NCI-H69 (cell line): ENCODE measurements at places on chromosomes 16 and 17.

DNA sequence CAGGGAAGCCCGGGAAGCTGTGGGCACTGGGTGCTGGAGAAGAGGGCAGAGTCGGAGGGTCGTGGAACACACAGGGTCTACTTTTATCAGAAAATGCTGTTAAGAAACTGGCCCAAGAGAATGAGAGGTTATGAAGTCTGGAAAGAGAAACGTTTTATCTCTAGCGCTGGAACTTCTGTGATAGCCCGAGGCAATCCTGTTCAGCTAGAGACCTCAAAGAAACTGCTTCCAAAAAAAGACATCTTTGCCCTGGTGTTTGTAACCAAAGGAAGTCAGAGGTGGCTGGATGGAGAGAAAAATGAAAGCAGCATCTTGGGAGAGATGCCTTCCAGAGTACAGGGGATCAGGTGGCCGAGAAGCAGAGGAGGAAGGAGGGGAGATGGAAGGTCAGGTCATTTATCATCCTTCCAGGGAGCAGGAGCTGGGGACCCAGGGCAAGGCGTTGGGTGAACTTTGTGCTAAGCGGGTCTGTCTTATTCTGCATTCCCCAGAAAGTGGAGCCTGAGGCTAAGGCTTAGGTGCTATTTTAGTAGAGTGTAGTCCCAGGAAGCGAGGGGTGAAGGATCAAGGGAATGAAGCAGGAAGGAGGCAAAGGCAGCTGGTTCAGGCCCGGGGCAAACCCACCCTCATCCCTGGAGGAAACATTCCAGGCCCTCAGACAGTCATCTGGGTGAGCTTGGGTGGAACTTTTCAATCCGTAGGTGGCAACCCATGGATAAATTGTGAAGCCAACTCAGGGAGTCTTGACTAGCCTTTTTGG lies 66.5 kb downstream of the MGAT5B start:
- no peak for DNase-seq

GRCh38 chr16:89958068-89958467 lies 9.5 kb downstream of the DEF8 start:
- DNase-seq: no peak

- no peak for DNase-seq
Measured at GRCh38 chr17:13569398-13570123, 32.2 kb downstream of the HS3ST3A1 start.

GRCh38 chr17:79715098-79715942 lies 15.4 kb upstream of the ENPP7 start:
- DNase-seq: no peak

DNA sequence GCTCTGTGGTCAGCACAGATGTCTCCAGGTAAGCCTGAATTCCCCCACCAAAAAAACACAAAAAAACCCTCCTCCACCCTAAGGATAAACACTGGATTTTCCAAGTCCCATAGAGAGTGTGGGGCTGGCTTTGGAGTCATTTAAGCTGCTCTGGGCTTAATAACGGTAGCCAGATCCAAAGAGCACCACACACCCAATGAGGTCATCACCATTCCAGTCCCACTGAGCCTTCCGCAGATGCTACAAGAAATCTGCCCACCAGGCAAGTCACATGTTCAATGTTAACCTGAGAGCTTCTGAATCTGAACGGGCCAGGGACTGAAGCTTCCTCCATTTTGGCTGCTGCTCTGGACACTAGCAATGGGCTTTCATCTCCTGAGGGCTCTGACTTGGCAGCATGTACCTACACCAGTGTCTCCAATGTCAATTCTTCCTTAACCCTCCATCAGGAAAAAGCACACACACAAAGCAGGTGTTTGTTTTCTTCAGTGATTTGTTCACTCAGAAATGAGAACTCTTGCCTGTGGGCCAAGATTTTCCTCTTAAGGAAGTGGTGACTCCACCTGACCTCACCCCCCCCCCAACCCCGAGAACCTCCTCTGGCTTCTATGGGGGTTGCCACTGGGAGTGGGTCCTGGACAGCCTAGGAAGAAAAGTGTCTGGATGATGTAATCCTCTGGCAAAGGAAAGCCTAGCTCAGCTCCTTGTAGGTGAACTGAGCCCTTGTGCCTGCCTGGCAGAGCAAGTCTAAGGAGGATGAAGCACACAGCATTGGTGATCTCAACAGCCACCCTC lies 220.1 kb downstream of the FOXL1 start:
- no peak for DNase-seq

- no peak for DNase-seq
Measured at GRCh38 chr16:84535408-84535807, 30.9 kb upstream of the MEAK7 start.

GRCh38 chr17:58764373-58764772 lies 8.7 kb downstream of the PPM1E start:
- no peak for DNase-seq

DNA sequence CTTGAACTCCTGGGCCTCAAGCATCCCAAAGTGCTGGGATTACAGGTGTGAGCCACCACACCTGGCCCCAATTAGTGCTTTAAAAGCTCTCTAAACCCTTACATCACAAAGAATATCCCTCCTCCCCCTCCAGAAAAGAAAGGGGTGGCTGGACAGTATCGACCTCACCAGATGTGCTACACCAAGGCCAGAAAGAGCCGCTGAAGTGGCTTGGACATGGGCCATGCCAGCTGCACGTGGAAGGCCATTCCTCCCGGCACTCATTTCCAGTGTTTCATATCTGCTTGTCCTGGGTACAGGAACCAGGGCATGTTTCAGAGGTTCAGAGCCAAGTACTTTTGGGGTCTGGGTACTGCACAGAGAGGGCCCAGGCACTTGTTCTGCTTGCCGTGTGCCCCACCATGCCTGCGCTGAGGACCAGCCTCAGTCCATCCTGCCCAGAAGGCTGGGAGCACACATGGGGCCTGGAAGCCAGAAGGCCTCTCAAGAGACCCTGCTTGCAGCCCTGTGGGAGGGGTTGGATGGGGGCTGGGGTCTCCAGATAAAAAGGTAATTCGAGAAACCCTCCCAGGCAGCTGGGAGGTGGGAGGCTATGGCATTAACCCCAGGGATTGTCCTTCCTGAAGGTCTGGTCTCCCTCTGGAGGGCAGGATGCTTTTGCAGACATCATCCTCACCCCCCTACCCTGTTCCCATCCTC lies 3.5 kb upstream of the SRRM2 start:
- peak; percentile 31 for DNase-seq

DNA sequence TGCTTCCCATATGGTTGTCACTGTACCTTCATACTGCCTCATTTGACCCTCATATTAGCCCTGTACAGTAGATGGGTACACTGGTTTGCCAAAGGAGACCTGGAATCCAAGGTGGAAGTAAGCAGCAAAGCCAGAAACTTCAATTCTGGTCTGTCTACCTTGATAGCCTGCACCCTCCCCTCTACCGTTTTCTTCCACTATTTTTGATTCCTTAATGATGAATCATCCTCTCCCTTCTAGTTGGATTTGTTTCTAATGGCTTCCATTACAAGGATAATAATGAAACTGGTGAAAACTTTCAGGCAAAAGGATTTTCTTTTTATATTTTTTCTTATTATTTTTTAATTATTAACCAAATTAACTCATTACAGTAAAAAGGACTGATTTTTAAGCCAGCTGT lies 17.3 kb downstream of the TAC4 start:
- DNase-seq: no peak

DNA sequence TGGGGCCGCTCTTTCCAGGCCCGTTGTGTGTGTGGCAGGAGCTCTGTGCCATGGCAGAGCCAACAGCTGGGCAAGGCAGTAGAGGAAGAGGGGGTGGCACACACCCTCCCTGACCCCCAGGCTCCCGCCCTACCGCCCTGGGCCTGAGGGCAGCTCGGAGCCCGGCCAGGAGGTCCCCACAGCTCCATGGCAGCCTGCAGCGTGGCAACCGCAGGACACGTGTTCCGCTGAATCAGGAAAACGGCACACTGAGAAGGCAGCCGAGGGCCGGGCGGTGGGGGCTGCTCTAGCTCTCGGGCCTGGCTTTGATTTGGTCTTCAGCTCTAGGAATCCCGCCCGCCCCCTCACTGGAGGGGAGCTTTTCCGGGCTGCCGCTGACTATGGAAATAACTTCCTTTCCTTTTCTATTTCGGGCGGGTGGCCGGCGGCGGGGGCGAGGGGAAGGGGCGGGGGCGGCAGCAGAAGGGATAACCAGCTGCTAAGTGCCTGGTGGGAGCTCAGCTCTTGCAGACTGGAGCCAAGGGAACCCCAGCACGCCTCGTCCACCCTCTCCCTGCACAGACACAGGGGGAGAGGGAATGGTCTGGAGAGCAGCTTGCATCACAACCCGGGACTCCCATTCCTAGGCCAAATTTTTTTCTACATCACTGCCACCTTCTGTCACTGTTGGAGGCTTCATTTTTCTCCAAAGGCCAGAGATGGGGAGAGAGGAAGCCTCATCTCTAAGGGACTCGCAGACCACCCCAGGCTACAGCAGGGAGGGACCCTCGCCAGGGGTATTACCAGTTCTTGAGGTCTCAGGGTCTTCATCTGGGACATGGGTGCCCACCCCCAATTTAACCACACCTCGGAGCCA lies 24.8 kb upstream of the MRPS23 start:
- DNase-seq: peak; percentile 47

- peak; percentile 86 for DNase-seq
Measured at GRCh38 chr17:82051776-82052637, at the start of the genes GPS1 and RFNG. Gene GPS1 (plus strand): TSS chr17:82051898. CDS start chr17:82051932, 34 bp downstream. Gene RFNG (minus strand): TSS chr17:82051811. CDS start chr17:82051766, 45 bp downstream.

DNA sequence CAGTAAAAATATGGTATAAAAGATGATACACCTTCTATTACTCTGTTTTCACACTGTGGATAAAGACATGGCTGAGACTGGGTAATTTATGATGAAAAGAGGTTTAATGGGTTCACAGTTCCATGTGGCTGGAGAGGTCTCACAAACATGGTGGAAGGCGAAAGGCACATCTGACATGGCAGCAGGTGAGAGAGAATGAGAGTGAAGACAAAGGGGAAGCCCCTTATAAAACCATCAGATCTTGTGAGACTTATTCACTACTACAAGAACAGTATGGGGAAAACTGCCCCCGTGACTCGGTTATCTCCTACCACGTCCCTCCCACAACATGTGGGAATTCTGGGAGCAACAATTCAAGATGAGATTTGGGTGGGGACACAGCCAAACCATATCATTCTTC lies 45.6 kb downstream of the TBC1D26 start:
- DNase-seq: no peak

GRCh38 chr16:89697161-89697615 lies 4.3 kb downstream of the SPATA2L start:
- DNase-seq: peak; percentile 86

- no peak for DNase-seq
Measured at GRCh38 chr16:79843631-79844043, 243.1 kb upstream of the MAF start.

DNA sequence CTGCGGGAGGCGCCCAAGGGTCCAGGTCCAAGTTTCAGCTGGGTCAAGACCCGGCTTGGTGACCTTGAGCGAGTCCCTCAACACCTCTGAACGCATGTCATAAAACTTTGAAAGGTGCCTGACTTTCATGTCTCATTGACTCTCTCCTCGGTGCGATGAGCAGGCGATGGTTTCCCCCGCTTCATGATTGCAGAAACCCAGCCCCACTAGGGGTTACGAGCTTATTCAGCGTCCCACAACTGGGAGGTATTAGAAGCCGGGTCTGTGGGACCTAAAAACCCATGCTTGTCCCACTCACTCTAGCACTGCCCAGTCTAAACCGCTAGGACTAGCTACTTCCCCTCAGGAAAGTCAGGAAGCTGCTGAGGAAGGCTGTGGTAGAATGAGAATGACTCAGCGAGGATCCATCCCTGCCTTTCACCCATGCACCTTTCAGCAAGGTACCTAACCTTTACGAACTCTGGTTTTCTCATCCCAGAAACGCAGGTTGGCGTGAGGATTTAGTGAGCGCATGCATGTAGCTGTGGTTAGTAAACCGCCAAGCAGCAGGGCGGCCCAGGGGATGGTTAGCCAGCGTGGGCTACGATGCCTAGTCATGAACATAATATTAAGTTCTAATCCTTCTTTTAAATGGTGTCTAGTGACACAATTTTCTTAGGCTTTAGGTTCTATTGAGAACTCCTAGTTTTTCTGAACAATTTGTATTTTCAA lies 26.2 kb upstream of the RFFL start:
- peak; percentile 55 for DNase-seq

- DNase-seq: no peak
Measured at GRCh38 chr16:59729613-59730012, 995.5 kb upstream of the GOT2 start.

- no peak for DNase-seq
Measured at GRCh38 chr17:38451030-38451839, 23.0 kb downstream of the ARHGAP23 start.

DNA sequence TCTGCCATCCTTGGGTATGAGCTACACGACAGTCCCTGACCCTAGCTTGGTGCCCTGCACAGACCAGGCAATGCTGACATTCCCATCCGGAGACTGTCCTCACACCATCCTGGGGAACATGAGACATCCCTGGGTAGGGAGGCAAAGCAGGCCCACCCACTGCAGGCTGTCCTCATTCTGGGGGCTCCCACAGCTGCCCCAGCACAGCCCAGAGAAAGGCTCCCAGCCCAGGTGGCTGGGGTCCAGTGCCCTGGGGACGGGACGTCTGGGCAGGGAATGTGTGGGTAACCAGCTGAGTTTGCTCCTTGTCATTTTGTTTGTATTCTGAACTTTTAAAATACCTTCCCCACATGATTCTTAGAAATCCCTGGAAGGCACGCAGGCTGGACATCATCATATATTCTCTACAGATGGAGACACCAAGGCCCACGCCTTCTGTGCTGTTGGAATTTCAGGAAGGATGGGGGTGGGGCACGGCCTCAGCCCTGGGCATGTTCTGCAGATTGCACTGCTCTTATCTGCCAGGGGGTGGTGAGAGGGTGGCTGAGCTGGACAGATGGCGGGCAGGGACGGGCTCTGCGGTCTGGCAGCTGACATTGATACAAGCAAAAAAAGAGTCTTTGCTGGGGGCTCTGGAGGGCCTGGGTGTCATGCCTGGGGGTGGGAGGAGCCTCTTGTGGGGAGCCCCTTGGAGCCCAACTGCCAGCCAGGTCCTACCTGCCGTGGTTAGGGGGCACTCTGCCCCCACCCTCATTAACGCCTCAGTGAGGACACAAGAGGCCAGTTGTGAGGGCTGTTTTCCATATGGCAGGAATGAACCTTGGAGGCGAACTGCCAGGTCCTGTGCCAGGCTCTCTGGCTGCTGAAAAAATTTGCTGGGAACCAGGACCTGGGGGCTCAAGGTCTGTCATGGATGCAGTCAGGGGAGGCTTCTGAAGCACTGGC lies 28.4 kb downstream of the LRRC75A start:
- DNase-seq: peak; percentile 60

- DNase-seq: peak; percentile 41
Measured at GRCh38 chr16:29809031-29809747, 2.8 kb upstream of the PRRT2 start.

- DNase-seq: no peak
Measured at GRCh38 chr17:60422162-60422665, at the start of gene CHCT1. Gene CHCT1 (plus strand): TSS chr17:60422489. CDS start chr17:60422593, 104 bp downstream.

GRCh38 chr16:24493821-24494220 lies 45.5 kb upstream of the RBBP6 start:
- peak; percentile 9 for DNase-seq

DNA sequence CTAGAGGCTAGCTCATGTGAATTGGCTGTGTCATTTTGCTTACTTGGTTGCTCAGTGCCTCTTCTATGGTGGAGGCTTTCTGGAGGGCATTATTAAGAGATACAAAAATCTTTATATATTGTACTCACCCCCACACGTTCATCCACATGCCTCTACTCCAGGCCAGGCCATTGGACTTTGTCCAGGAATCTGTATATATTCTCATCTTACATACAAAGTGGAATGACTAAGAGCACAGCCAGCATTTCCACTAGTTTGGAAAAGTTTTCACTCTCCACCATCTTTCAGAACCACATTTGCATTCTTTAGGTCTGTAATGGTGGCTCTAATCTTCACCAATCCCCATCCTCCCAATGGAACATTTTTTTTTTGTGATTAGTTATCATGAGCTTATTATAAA lies 4.8 kb upstream of the GLG1 start:
- no peak for DNase-seq
